ENCODE measurements at places on chromosomes 12 and 14. TPM values are rescaled to one million over a fixed set of nuclear protein-coding genes. Genes with fewer than 3 reads are reported as not detected.
A peak's percentile ranks its signal among the peaks of the same experiment; 100 is the strongest.

DNA sequence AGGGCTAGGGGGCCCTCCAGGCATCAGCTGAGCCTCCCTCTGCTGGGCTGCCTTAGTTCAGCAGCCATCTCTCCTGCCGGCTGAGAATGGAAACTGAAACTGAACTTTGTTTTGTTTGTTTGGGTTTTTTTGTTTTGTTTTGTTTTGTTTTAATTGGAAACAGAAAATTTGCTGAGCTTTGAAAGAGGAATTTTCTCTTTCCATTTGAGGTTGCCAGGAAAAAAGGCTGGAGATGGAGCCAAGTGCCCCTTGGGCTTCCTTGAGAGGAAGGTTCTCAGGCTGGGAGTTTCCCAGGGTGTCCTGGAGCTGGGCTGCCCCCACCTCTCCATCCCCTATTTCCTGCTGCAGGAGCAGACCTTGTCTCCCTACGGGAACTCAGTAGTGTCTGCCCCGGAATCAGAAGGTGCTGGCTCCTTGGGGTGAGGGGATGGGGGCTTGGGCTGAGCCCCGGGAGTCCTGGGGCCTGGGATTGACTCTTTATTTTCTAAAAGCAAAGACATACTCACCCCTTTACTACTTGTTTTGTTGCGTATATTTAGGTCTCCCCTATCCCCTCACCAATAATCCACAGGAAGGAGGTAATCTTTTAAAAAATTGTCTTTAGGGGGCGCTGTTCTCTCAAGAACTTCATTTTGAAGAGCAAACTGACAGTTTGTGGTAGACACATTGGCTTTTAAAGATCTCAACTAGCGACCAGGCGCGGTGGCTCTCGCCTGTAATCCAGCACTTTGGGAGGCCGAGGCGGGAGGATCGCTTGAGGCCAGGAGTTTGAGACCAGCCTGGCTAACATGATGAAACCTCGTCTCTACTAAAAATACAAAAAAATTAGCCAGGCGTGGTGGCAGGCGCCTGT, 21.3 kb upstream of the OASL start:
- no peaks in the 10 kb centered on the region for H3K36me3 ChIP-seq
- no peak for DNase-seq
- peaks cover 7% of the 10 kb centered on the region for H3K4me1 ChIP-seq
- H3K27ac ChIP-seq = no peak overlapping the region
- H3K4me3 ChIP-seq = no peak overlapping the region
- H3K27me3 ChIP-seq = no peaks in the 10 kb centered on the region

DNA sequence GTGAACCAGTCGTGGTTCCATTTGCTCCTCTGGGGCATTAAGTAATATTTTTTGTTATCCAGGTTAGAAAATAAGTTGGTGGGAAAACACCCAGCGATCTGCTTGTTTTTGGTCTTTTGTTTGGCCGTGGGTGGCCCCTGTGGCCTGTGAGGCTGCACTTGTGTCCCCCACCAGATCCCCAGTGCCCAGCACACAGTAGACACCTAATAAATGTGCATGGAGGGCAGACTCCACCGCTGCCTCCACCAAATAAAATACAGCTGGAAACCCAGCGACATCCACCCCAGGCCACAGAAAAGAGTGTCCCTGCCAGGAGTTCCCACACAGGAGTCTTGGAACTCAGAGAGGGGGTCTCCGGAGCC, 8.3 kb upstream of the PPP1R13B start:
- no peak overlapping the region for H3K4me3 ChIP-seq
- DNase-seq = no peak
- H3K27ac ChIP-seq = peak overlapping the region; percentile 75
- H3K36me3 ChIP-seq = no peaks in the 10 kb centered on the region
- no peaks in the 10 kb centered on the region for H3K27me3 ChIP-seq
- peaks cover 26% of the 10 kb centered on the region for H3K4me1 ChIP-seq

DNA sequence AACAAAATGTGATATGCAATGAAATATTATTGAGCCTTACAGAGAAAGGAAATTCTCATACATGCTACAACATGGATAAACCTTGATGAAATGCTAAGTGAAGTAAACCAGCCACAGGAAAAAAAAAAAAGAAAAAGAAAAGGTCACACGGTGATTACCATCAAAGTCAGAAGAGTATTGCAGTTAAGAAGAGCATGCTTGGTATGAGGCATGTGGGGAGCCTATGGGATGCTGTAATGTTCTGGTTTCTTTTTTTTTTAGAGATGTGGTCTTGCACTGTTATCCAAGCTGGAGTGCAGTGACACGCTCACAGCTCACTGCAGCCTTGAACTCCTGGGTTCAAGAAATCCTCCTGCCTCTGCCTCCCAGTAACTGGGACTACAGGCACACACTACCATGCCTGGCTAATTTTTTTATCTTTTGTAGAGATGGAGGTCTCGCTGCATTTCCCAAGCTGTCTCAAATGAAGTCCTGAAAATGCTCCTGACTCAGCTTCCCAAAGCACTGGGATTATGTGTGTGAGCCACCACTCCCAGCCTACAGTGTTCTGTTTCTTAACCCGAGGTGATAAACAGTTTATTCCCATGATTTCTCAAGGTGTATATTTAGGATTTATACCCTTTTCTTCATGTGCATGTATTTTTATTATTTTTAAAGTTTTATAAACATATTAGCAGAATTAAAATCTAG, 96.2 kb downstream of the SEC23A start:
- H3K4me1 ChIP-seq = no peaks in the 10 kb centered on the region
- DNase-seq = no peak
- H3K27ac ChIP-seq = no peak overlapping the region
- H3K27me3 ChIP-seq = no peaks in the 10 kb centered on the region
- H3K36me3 ChIP-seq = no peaks in the 10 kb centered on the region
- H3K4me3 ChIP-seq = no peak overlapping the region

DNA sequence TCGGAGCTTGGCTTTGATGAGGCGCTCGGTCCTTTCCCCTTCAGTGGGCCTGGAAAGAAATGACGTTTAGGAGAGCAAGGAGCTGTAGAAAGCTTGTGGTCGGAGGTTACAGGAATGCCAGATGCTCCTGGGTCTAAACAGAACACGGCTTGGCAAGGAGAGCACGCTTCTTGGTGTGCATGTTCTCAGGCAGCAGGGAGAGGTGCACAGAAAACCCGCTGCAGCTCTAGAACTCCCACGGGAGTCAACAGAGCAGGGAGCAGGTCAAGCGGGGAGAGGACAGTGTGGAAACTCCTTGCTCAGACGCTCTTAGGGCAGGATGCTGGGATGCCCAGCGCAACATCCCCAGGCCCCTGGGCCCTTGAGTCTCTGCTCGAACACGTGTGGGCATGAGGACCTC, 51.0 kb downstream of the SSH1 start:
- H3K4me3 ChIP-seq = no peak overlapping the region
- no peaks in the 10 kb centered on the region for H3K27me3 ChIP-seq
- peaks cover 3% of the 10 kb centered on the region for H3K4me1 ChIP-seq

DNA sequence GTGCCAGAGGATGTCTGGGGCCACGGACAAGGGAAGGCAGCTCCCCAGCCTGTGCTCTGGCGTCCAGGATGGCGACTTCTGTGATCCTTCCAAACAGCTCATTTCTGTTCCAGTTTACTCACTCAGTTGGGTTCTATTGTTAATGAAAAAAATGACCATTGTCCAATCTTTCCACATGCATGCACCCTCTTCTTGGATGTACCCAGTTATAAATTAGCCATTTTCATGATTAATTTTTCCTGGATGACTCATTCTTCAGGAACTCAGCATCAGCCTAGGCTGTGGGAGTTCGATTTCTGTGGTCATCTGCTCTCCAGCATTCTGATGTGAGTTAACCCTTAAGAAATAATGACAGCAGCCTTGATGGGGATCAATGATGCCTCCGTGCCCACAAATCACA, 926.8 kb downstream of the BCL11B start:
- peak overlapping the region; percentile 23 for H3K27ac ChIP-seq
- no peak overlapping the region for H3K4me3 ChIP-seq
- no peaks in the 10 kb centered on the region for H3K27me3 ChIP-seq
- H3K4me1 ChIP-seq = no peaks in the 10 kb centered on the region

DNA sequence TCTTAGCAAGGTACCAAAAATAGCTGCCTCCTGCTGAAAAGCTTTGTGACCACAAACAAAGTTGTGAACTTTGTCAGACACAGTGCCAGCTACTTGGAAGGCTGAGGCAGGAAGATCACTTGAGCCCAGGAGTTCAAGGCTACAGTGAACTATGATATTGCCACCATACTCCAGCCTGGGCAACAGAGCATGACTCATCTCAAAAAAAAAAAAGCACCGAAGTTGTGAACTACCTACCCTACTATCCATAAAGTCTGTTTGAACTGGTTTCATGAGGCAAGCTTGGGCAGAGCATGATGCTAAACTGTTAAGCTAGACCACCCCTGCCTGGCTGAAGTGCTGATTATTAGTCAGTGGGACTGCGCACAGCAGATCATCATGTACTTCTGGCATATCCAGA, 75.5 kb downstream of the RAD52 start:
- H3K4me3 ChIP-seq = no peak overlapping the region
- no peaks in the 10 kb centered on the region for H3K27me3 ChIP-seq
- no peaks in the 10 kb centered on the region for H3K36me3 ChIP-seq
- H3K4me1 ChIP-seq = no peaks in the 10 kb centered on the region
- H3K27ac ChIP-seq = no peak overlapping the region
- no peak for DNase-seq

- H3K27ac ChIP-seq = no peak overlapping the region
- H3K4me3 ChIP-seq = no peak overlapping the region
- no peaks in the 10 kb centered on the region for H3K36me3 ChIP-seq
- no peaks in the 10 kb centered on the region for H3K27me3 ChIP-seq
- DNase-seq = no peak
Measured at GRCh38 chr14:68719634-68720384, 73.1 kb downstream of the ZFP36L1 start.

- no peak overlapping the region for H3K4me3 ChIP-seq
- no peaks in the 10 kb centered on the region for H3K27me3 ChIP-seq
- no peaks in the 10 kb centered on the region for H3K36me3 ChIP-seq
- H3K4me1 ChIP-seq = peaks cover 7% of the 10 kb centered on the region
- no peak overlapping the region for H3K27ac ChIP-seq
Measured at GRCh38 chr14:66649498-66649897, 141.6 kb downstream of the GPHN start.

DNA sequence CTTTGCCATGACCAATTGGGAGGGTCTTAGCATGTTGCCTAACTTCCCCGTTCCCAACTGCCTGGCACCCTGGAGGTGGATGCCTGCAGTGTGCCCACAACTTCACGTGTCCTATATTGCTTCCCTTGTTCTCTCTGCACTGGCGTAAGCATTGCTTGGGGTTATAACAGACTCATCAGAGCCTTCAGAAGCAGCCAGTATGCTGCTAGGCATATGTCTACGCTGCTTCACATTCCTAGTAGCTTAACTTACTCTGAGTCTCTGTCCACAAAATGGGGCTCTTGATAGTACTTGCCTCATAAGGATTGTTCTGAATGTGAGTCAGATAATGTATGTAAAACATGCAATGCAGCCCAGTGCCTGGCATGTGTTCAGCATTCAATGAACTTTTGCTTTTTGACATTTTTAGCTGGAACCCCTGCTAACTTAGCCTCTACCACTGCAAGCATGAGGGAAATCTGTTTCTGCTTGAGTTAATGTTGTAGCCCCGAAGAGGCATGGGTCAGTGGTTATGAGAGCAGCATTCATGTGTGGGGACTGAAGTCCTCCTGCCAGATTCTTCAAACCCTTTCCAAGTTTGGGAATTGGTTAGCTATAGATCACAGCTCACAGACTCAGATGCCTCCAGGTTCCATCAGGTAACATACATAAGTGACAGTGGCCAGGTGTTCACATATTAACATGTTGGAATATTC, 2.8 kb downstream of the SLC5A8 start:
- H3K36me3 ChIP-seq = no peaks in the 10 kb centered on the region
- no peaks in the 10 kb centered on the region for H3K27me3 ChIP-seq
- no peak for DNase-seq
- H3K4me3 ChIP-seq = no peak overlapping the region

SOS2 gene
- total RNA-seq = 20.5 TPM

TESPA1 gene
- not detected for total RNA-seq

PTPN21 gene
- 10.5 TPM for total RNA-seq

ACSM4 gene
- not detected for total RNA-seq

GPX2 gene
- 14.3 TPM for total RNA-seq

NGB gene
- total RNA-seq = 0.33 TPM

EID3 gene
- total RNA-seq = 4.6 TPM

SPIC gene
- total RNA-seq = not detected
